DMS79 treated with DMSO at 0.1 percent for 48 hours (cell line): ENCODE measurements at places on chromosomes 12 and 14.
A peak's percentile ranks its signal among the peaks of the same experiment; 100 is the strongest.

GRCh38 chr14:63848890-63849289 lies 3.9 kb upstream of the SYNE2 start:
- no peak for DNase-seq

- DNase-seq, result no peak
Observed at GRCh38 chr12:132044661-132045412, 95.1 kb downstream of the EP400 start.

DNA sequence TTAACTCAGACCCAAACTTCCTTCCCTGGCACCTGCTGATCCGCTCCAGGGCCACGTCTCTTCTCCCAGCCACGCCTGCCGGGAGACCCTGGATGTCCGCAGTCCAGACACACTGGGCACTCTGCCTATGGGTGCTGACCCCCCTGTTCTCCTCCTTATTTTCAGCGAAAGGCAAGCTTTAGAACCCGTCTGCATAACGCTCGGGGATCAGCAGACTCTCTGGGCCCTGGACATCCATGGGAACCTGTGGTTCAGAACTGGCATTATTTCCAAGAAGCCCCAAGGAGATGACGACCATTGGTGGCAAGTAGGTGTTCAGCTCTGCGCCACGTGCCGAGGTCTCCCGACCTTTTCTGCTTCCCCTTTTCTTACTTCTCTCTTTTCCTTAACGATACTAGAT lies 63.9 kb downstream of the ANKRD9 start:
- DNase-seq, result no peak

DNA sequence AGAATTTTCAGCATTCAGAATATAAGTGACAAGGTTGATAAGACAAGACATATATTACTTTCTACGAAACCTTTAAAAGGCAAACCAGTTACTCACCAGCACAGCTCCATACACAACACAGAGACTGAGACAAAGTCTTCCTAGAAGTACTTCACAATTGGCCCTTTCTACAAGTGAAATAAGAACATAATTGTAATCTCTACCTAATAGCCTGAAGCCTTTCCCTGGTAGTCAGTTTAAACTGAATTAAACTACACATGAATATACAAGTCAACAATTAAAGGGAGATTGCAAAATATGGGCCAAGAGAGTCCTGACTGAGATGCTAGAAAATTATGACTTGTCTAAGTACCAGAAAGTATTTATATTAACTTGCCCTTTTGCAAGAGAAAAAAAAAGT lies 95.9 kb downstream of the PUS7L start:
- DNase-seq, result no peak

DNA sequence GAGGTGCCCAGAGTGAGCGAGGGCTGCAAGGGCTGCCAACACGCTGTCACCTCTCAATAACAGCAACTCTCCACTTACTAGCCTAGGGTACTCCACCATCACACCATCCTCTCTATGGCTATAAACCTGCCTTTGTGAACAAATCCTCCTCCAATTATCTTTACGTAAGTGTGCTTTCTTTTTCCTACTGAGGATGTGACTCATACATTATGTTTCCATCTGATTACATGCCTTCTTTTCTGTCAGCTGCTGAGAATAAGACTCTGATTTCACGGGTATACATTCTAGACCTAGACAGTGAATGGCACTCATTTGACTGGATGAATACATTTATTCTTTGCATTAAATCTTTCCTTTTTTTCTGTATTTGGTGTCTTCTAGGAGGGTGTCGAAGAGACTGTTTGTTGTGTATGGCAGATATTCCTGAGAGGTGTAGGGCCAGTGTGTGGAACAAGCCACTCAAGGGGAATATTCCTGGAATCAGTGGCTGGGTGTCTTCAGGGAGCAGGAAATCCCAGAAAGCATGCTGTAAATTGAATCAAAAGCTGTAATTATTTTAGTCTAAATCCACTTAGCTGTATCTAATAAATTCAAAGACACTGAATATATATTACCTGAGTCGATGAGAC lies 327.3 kb upstream of the TMTC1 start:
- no peak for DNase-seq

GRCh38 chr12:26266881-26267280 lies 71.5 kb downstream of the SSPN start:
- DNase-seq, result no peak

- no peak for DNase-seq
Observed at GRCh38 chr14:91270619-91271018, 26.1 kb upstream of the GPR68 start.

DNA sequence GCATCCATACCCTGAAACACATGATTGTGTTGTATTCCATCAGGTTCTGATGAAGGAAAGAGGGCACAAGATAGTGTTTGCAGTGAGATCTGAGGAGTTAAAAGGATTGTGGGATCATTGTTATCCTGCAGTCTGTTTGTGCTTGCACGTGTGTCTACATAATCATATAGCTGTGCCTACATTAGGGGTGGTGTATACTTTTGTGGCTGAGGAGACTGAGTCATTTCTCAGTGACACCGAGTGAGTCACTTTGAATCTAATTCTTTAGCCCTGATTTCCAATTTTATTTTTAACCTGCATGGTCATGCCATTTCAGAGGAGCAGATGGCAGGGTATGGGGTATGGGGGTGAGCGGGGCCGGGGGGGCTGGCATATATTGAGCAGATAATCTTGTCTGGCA lies 133.2 kb downstream of the ANO4 start:
- no peak for DNase-seq

GRCh38 chr12:131529196-131530040 lies 181.5 kb upstream of the SFSWAP start:
- DNase-seq, result no peak

GRCh38 chr12:70048521-70049250 lies 194.5 kb upstream of the CNOT2 start:
- no peak for DNase-seq

DNA sequence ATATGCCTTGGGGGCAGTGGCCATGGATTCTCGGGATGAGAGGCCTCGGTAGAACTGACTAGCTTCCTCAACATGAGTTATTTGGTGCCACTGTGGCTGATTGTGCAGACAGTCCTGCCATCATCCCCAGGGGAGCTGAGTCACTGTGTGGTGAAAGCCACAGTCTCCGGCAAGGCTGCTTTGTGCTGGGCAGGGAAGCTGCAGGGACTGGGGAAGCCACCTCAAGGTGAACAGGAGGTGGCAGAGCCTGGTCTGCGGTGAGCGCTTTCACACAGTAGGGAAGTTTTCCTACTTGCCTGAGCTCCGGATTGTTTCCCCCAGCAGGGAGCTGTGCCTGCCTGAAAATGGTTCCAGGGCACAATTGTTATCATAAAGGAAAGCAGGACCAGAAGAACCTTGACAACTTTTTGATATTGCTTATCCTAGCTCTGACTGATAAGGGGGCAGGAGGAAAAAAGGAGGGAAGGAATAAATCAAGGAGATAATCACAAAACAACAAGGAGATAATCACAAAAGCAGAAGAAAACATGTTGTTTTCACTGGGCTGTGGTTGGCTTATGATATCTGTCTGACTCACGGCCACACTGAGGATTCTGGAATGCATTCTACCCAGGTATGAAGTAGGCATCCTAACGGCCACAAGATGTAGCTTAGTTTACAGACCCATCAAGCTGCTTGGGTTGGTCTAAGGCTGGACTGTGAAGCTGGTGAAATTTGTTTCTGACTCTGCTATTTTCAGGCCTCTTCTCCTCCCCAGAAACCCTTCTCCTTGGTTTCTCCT lies 32.2 kb upstream of the GNG2 start:
- no peak for DNase-seq

DNA sequence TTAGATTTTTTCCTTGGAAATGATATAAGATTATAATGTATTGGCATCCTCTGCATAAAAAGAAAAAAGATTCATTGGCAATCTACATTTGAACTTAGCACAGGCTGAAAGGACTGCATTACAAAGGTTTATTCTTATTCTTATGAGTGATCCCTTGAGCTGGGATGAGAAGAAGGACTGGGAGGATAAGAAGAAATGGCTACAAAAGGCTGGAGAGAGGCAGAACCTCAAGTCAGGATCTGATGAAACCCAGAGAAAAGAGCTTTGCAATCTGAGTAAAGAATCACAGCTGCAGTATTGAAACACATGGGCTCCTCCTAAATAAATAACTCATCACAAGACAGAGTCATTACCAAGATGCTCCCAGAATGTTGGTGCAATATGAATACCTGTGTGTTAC lies 1635.4 kb upstream of the FLRT2 start:
- DNase-seq, result no peak

DNA sequence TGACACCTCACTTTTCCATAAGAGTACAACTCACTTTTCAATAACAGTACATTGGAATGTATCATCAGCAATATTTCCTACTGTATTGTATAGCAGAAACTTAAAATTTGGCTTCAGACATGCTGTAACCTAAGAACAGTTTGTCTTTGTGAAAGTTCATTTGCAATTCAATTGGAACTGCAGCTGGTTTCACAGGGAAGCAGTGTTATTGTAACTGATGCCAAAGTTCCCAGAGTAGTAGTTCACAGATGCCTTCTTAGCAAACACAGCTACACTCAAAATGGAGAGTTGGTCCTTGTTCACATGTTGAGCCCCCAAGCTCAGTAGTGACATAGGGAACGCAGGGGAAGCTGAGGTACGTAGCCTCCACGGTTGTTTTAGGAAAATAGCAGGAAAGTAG lies 23.3 kb downstream of the PPP1R36 start:
- DNase-seq, result peak; percentile 37

- DNase-seq, result no peak
Observed at GRCh38 chr12:92478692-92479091, 224.1 kb upstream of the PLEKHG7 start.

DNA sequence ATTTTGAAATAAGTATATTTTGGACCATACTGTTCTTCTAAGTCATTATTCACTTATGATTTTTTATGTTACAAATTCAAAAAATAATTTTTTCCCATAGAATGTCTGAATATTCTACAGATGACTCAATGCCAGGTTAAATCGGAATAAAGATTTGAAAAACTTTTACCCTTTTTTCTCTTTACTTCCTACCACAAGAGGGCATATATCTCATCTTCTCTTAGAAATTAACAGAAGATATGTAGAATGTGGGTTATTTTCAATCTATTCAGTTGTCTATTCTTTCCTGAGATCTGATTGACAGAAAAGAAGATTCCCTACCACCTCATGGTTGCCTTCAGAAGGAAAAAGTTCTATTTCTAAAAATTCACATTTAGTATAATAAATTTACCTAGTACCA lies 53.0 kb upstream of the KITLG start:
- no peak for DNase-seq

- DNase-seq, result no peak
Observed at GRCh38 chr12:110269622-110270124, 11.4 kb upstream of the ATP2A2 start.

GRCh38 chr12:2467447-2468195 lies 327.1 kb upstream of the FKBP4 start:
- DNase-seq, result no peak

GRCh38 chr12:81329085-81329484 lies 251.2 kb downstream of the ACSS3 start:
- DNase-seq, result no peak

DNA sequence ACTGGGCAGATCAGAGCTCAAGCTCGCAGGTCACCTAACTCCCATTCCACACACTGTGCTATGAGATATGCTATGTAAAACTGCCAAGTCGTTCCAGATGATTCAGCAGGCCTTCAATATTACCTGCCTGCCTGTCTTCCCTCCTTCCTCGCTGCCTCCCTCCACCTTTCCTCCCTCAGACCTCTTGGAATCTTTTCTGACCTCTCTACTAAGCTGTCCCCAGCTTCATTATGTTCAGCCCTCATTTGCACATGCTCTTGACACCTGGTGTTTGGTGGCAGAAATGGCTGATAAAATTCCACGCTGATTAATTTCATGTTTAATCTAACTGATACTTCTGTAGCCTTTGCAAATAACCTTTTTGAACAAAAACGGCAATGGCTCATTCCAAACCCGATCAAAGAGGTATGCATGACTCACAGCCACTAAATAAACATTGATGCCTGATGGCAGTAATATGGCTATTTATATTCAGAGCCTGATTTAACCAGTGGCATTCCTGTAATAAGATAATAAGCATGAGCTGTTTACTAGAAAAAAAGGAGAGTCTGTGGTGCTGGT lies 130.8 kb upstream of the EGLN3 start:
- DNase-seq, result peak; percentile 75

DNA sequence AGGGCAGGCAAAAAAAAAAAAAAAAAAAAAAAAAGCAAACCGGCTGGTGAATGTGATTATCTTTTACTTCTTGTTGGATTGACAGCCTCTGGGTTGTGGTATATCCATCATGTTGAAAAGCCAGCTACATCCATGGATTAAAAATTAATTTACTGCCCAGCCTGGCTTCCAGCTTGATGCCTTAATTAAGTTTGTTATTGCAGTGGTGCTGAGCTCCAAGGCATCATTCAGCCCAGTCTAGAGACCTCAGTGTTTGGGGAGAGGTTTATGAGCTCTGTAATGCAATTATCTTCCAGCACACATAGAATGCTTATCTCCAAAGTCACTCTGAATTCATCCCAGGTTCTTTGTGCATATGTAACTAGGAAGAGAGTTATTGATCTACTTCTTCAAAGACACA lies 114.8 kb downstream of the RIMBP2 start:
- no peak for DNase-seq

GRCh38 chr12:80670214-80670613 lies 37.2 kb upstream of the MYF6 start:
- no peak for DNase-seq

- no peak for DNase-seq
Observed at GRCh38 chr14:31971612-31972011, 105.5 kb upstream of the ARHGAP5 start.

GRCh38 chr12:44748950-44749468 lies 127.1 kb downstream of the NELL2 start:
- no peak for DNase-seq

DNA sequence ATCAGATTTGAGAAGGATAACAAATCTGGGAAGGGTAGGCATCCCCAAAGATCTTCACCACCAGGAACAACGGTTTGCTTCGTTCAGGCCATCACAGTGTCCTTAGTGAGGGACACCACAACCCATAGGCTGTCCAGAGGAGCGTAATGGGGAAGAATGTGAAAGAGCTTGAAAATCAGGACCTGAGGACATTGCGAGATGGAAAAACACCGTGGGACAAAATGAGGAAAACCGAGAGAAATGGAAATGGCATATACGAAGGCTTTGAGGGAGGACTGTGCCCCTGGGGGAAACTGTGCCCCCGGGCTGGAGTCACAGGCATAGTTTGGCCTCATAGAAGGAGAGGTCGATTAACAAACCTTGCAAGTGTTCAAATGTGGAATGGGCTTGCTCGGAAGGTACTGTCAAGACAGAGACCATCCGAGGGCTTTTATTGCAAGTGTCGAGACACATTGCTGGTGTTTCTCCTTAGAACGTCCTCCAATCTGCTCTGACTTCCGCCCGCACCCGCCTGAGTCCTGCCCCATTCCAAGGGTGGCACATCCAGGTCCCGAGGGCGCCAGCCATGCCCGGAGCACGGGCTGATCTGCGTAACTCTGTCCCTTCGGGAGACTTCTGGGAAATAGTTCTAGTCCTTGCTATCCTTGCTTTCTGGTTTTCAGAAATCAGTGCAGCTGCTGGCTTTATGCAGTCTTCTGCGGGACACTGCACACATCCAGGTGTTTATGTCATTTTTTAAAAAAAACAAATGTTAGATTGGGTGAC lies 885 bp upstream of the PALS1 start:
- peak; percentile 67 for DNase-seq

DNA sequence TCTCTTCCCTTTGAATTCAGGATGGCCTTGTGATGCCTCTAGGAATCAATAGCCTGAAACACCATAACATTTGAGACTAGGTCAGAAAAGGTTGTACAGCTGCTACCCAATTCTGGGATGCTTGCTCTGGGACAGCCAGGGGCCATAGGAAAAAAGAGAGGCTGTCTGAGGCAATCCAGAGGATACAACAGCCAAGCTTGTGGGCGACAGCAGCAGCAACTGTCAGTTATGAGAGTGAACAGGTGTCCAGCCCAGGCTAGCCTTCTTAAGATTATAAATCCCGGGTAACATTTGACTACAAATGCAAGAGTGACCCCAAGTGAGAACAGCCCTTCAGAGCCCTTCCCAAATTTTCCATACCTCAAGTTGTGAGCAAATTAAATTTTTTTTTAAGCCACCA lies 11.1 kb downstream of the DCN start:
- no peak for DNase-seq
